ENCODE measurements at places on chromosomes 13 and 19. TPM values are rescaled to one million over a fixed set of nuclear protein-coding genes. Genes with fewer than 3 reads are reported as not detected.
A peak's percentile ranks its signal among the peaks of the same experiment; 100 is the strongest.

The CEACAM8 gene
- not detected for total RNA-seq

The ZNF234 gene
- 8.5 TPM for total RNA-seq

The ISYNA1 gene
- total RNA-seq, result 1.2 TPM

The SLC25A41 gene
- total RNA-seq, result not detected

DNA sequence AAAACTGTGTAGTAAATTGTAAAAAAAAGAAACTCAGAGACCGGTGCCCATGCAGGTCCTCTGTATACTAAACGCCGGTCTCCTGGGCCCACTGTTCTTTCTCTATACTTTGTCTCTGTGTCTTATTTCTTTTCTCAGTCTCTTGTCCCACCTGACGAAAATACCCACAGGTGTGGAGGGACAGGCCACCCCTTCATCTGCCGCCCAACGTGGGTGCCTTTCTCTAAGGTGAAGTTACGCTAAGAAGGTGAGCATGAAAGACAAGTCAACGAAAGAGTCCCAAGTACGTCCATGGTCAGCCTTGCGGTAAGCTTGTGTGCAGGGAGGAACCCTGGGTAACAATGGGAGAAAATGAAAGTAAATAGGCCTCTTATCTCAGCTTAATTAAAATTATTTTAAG, 48.0 kb upstream of the WASF3 start:
- DNase-seq, result no peak

DNA sequence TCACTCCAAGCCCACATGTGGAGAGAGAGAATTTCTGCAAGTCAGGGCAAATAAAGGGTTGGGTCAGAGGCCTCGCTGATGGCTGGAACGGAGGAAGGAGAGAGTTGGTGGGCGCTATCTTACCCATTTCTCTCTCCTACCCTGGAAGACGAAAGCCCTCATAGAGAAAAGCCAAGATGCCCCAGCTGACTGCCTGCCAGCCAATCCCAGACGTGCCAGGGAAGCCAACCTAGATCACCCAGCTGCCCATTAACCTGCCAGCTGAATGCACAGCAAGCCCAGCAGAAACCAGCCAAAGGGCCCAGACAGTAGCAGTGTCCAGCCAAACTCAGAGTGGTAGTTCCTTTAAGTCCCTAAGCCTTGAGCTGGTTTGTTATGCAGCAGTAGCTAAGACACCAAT, 167.0 kb upstream of the ZNF507 start:
- no peak for DNase-seq

- no peak for DNase-seq
These were observed 574.0 kb downstream of the EFNB2 start for GRCh38 chr13:105961438-105961837.

GRCh38 chr13:104206450-104207044, 1140.3 kb upstream of the SLC10A2 start:
- DNase-seq, result no peak

GRCh38 chr19:44951179-44952159, 3.7 kb upstream of the CLPTM1 start:
- DNase-seq, result peak; percentile 70

Measured in NCI-H460 (cell line).